ENCODE measurements at places on chromosomes 11 and 22. TPM values are rescaled to one million over a fixed set of nuclear protein-coding genes. Genes with fewer than 3 reads are reported as not detected.

DNA sequence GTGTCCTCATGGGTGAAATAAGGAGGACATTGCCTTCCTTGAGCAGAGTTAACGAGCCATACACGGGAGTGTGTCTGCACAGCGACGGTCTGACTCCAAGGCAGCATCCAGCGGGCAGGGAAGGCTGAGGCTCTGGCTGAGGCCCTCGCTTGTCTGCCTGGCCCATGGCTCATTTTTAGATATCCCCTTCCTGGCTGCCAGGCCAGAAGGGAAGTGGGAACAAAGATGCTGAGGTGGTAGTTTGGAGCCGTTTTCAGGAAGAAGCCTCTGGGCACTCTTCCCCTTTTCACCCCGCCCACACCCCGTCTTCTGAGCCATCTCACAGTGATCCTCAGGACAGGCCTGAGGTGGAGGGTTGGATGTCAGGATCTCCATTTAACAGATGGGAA is 3.0 kb upstream of the SLCO2B1 start:
- DNase-seq, result no peak

NPAS4 gene
- 0.18 TPM for total RNA-seq

OR52I2 gene
- total RNA-seq, result not detected

- DNase-seq, result no peak
Measured at GRCh38 chr22:47047321-47048122, 285.1 kb downstream of the TBC1D22A start.

DNA sequence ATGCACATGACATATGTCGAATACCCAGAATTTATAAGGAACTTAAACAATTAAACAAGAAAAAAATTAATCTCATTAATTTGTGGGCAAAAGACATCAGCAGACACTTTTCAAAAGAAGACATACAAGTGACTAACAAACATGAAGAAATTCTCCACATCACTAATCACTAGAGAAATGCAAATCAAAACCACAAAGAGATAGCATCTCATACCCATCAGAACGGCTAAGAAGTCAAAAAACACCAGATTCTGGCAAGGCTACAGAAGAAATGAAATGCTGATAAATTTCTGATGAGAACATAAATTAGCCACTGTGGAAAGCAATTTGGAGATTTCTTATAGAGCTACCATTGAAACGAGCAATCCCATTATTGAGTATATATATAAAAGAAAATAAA is 210.6 kb upstream of the LUZP2 start:
- no peak for DNase-seq

PLCB3 gene
- total RNA-seq, result 32.0 TPM

- no peak for DNase-seq
Measured at GRCh38 chr11:61297746-61298145, 2.6 kb upstream of the VWCE start.

GRCh38 chr22:48536541-48537342 is 1290.9 kb downstream of the BRD1 start:
- DNase-seq, result no peak

Measured in osteocyte (in vitro differentiated cells).